IMR-90 (cell line): ENCODE measurements at places on chromosomes 16 and 17.

DNA sequence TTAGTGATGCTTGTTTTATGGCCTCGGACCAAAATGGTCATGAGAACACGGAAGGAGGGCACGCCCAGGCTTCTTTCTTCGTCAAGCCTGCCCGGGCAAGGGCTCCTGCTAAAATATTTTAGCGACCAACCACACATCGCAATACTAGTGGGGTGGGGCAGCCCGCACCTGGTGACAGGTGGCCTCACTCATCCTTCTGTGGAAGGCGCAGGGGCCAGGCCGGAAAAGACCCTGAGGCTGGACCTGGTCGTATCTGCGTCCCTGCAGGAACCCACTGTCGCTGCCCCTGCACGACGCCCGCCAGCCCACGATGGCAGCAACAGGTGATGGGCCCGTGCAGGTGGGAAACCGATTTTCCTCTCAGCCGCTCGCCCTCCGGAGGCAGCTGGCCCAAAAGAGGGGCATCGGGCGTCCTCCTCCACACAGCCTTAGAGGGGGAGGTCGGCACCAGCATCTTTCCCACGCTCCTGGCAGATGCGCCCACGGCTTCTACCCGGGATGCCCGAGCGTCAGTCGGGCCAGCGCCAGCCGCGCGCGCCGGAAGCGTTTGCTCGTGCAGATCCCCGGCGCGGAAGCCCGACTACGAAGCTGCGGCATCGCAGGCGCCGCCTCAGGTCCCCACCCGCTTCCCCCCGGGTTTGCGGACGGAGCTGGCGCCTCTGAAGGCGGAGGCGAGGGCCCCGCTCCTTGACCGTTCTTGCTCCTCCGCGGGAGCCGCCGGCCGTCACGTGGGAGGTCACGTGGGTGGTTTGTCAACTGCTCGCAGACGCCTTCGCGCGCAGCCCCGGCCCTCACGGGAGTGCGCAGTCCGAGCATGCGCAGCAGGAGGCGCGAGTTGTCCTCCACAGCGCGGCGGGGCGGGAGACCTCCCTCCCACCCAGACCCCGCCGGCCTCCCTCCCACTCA, 22.8 kb upstream of the FOXK2 start:
- peak; percentile 92 for DNase-seq

DNA sequence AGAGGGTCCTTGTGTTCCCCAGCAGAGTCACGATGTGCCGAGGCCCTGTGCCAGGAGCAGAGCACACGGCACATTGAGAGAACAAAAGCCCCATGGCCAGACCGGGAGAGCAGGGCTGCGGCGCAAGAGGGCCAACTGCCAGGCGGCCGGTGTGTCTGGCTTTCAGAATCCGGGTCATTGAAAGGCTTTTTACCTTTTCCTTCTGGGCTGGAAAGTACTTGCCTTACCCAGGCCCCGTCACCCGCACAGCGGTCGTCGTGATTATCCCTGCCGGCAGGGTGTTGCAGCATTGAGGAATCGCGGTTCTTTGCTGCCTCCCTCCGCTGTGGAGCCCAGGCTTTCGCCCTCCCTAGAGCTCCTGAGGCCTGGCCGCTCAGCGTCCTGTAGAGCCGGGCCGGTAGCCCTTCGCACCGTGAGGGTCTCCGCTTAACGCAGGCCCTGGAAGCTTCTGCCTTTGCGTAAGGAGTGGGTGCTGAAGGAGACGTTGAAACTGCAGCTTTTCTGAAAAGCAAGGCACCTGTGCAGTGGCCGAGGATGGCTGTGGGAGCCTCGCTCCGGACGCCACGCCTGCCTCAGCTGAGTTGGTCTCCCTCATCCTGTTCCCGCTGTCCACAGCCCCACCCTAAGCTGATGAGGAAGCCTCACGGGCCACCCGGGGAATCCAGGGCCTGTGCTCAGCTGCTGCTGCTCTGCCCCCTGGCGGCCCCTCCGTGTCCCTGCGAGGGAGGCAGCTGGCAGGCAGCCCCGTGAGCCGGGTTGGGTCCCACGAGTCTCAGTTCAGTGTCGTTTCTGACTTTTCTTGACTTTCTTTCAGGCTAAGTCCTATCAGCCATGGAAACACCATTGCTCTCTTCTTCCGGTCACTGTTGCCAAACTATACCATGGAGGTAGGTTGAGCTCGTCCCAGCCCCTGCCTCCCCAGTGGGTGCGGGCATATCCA, 8.6 kb upstream of the MC1R start:
- peak; percentile 64 for DNase-seq

- DNase-seq, result no peak
Measured at GRCh38 chr16:10847176-10847575, 28.6 kb upstream of the TVP23A start.

DNA sequence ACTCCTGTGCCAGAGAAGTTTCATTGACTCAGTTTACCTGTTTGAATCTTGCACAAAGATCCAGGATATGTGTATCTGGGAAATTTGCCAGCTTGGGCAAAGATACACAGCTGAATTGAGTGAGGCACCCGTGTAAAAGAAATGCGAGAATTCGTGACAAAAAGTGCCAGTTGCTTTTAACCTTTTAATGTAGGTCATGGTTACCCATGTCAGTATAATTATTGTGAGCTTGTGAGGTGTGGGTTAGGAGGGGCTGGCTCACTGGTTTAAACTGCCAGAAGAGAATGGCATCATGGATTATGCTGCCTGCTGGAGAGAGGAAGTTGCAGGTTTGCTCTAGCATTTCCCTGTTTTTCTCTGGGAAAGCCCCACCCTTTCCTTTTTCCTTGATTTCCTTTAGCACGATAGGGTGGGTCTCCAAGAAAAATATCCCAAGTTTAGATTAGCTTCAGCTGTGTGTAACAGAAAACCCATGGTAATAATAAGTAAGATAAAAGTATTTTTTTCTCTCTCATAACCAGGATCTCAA, 24.8 kb upstream of the NDRG4 start:
- no peak for DNase-seq

DNA sequence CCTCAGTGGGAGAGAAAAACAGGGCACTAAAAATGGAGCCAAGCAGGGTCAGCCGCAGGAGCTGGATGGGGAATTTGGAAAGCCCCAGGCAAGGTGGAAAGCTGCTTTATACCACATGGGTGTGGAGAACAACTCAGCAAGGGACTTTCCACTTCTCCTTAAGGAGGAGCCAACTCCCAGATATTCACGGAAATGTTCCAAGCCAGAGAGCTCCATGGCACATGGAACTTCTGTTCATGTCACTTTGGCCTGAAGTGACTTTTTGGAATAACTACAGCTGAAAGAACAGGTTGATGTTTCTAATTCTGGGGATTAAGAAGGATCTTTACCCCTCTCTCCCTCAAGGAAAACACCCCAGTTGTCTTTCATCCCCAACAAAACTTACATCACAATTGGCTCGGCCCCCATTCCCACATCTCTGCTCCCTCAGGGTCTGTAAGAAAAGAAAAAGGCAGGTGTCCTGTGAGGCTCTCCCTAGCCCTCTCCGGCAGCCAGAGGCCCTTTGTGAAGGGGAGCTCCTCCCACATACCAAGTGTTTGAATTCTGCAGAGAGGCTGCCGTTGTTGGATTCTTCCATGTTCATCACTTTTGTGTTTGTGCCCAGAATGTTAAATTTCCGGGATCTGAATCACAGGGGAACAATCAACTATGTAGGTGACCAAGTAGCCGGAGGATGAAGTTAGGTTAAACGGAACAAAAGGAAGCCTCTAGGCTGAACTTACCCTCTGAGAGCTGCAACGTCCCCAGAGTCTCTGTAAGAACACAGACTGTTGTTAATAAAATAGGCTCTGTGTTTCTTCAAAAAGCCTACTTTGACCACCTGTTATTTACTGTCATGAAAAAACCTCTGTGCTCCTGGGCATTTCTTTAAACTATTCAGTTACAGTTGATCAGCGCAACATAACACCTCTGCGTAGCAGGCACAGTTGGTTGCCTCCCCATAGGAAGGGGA, 41.0 kb downstream of the STAT5A start:
- DNase-seq, result peak; percentile 83

- no peak for DNase-seq
Measured at GRCh38 chr16:47052666-47053640, 79.5 kb upstream of the DNAJA2 start.

GRCh38 chr17:1568950-1569810, 6.6 kb upstream of the PITPNA start:
- DNase-seq, result no peak

DNA sequence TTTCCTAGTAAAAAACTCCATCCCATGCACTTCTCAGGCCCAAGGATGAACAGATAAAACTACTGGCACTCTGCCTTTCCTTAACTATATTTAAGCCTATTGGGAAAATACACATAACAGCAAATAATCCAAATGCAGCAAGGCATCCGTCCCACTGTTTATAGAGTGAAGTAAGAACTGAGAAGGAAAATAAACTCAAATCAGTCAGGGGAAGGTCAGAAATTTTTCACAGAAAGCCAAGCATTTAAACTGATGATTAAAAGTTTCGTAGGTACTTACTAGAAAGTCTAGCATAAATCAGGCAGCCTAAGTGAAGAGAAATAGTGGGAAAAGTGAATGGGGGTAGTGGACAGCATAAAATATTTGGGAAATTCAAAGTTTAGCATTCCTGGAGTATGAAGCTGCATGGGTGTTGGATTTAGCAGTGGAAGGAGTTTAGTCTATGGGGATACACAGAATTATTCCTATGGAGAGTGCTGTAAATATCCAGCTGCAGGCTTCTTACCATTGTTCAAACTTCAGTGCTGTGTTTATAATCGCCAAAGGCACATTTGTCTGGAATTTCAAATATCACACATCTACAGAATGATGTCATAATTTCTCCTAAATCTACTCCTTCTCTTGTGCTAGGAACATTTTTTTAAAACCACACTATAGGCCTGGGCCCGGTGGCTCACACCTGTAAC, 1131.0 kb upstream of the GOT2 start:
- DNase-seq, result no peak

DNA sequence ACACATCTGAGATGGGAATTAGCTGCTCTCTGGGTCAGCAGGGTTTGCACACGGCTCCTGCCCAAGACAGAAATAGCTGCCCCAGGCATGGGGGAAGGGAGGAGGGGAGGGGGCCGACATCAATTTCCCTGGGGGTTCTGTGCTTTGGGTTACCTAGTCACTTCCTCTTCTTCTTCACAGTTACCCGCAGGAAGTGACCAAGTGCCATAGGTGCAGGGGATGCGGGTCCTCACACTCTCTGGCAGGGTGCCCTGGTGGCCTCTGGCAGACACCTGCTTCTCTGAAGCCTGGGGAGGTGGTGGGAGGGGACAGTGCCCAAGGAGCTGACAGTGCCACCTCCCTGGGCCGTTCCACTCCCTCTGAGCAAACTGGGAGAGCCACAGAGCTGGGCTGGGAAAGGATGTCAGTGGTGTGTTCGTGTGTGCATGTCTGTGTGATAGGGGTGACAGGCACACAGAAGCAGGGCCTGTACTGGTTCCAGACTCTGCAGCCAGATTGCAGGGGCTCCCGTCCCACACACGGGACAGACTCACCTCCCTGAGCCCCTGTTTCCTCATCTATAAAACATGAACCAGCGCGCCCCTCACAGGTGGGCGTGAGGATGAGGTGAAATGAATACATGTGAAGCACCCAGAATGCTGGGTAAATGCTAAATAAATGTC, 18.2 kb downstream of the SCN4A start:
- no peak for DNase-seq

GRCh38 chr17:70352834-70353233, 183.5 kb downstream of the KCNJ2 start:
- no peak for DNase-seq

DNA sequence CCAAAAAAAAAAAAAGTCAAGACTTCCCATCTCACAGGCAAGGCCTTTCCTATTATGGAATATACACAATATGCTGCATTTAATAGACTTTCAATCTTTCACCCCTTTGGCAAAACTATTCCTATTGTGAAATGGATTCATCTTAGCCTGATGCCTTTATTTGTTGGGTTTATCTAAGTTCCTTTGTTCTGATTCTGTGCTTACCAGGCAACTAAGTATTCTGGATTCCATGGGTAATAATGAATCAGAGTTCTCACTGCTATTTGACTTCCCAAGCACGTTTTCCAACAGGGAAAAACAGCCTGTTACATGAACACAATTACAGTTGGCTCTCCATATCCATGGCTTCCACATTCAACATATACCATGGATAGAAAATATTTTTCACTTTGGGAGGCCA, 135.5 kb downstream of the MYO1D start:
- DNase-seq, result no peak

DNA sequence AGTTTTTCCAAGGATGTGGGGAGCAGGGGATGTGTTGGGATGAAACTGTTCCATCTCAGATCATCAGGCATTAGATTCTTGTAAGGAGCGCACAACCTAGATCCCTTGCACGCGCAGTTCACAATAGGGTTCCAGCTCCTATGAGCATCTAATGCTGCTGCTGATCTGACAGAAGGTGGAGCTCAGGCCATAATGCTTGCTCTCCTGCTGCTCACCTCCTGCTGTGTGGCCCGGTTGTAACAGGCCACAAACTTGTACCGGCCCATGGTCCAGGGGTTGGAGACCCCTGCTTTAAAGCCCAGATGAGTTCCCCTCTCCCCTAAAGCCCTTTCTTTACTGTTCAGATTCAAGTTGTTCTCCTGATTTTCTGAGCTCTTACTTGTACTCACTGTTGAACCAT, 44.8 kb downstream of the RNF135 start:
- no peak for DNase-seq

- no peak for DNase-seq
Measured at GRCh38 chr16:22357635-22357971, 16.8 kb downstream of the CDR2 start.

GRCh38 chr16:87317750-87318644, 805 bp upstream of the C16orf95 start:
- peak; percentile 50 for DNase-seq
